ENCODE measurements at places on chromosomes 3 and 15.

- no peak for DNase-seq
Observed at GRCh38 chr15:67178569-67179210, 75.8 kb downstream of the AAGAB start.

DNA sequence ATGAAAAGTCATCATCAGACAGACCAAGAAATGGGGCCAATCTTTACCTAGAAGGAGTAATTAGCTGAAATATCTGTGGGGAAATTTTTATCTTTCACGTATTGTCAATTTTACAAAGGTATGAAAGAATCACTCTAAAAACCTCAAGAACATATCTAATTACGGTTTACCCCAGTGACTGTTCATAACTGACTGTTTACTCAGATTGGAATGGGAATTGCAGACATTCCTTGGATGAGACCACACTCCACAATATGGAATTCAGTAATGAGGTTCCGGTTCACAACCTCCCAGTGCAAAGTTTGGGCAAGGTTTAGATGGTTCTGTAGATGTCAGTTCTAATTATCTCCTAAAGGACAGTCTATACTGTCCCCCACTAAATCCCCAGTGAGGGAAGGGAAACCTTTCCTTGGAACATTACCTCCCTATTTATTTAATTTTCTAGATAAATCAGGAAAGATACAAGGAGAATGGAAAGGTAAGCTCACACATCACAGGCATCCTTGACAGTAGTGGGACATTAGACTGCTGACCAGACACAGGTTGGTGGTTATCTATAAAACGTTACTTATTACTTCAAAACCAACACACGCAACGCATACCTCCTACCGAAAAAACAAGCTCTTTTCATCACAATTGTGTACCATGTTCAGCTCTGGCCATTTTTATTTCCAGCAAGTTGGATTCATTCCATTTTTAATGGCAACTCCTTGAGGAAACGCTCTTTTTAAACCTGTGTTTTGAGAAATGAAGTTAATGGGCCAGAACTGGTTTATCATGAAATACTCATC lies 129.9 kb downstream of the RORA start:
- no peak for DNase-seq

GRCh38 chr3:190694335-190695001 lies 168.0 kb downstream of the GMNC start:
- DNase-seq, result no peak

DNA sequence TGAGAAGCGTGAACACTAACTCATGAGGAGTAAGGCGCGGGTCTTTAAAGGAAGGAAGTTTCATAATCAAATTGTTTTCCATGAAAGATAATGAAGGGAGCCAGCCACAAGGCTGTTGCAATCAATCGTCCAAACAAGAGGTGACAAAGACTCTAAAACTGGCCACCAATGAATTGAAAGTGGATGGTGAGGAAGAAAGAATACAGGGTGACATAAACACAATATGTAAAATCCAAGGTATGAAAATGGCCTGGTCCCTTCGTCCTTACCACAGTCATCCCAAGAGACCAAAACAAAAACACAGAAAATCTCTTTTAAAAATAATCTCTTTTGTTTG lies 12.0 kb downstream of the CD86 start:
- no peak for DNase-seq

DNA sequence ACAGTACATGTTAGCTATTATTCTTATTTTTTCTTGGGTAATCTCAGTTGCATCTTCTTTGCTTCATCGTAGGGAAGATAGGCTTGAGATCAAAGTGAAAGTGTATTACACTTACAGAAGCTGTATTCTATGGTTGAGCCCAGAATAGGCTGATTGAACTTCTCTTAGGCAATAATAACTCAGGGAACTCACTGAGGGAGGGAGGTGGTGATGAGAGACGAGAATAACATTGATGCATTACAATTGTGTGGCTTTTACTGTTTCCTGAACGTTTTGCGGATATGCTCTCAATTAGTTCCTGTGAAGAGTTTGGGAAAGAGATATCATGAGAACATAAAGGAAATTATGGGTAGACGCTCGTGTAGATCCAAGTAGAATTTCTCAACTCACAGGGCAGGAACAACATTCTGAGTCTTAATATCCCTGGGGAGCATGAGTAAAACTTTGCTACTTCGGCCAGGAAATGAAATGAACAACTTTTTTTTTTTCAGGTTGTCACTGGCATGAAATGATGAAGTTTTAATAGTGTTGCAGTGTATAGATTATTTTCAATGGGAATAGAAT lies 302.2 kb downstream of the TUSC7 start:
- DNase-seq, result no peak

DNA sequence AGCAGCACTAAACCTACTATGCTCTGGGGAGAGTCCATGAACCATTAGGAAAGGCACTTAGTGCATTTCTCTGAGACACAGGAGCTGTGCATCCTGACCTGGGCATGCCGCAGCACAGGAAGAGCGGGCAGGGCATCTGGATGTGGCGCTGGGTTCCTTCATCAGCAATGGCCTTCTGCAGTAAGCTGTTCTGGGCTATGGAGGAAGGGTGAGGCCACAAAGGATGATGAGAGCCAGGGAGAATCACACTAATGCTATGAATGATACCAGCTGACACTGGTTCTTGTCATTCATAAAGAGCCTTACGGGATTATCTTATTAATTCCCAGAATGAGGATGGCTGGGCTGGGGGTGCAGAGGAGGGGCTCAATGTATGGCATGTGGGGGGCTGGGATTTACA lies 12.7 kb upstream of the SCN10A start:
- no peak for DNase-seq

- DNase-seq, result no peak
Observed at GRCh38 chr3:8239095-8239494, 262.5 kb upstream of the LMCD1 start.

DNA sequence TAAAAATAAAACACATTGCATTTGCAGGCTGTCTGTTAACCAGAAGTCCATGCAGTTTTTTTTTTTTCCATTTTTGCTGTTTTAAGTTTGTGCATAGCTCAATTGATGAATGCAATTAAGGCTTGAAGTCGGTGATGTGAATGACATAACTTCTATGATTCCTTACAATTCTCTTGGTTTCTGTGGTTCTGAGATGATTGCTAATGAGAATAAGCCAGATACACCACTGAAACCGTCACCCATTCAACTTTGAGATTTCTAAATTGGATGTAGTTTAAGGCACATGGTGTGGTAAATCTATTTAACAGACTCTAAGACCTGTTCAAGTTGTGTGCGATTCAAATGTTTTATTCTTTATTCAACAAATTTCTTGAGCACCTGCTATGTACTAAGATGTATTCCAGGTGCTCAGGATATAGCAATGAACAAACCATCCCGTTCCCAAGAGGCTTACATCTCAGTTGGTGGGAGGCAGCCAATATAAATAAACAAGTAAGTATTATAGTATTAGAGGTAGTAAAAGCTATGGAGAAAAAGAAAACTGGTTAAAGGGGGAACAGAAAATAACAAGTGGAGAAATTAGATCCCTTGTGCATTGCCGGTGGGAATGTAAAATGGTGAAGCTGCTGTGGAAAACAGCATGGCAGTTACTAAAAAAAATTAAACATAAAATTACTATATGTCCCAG lies 4.0 kb downstream of the ITPR1 start:
- no peak for DNase-seq

DNA sequence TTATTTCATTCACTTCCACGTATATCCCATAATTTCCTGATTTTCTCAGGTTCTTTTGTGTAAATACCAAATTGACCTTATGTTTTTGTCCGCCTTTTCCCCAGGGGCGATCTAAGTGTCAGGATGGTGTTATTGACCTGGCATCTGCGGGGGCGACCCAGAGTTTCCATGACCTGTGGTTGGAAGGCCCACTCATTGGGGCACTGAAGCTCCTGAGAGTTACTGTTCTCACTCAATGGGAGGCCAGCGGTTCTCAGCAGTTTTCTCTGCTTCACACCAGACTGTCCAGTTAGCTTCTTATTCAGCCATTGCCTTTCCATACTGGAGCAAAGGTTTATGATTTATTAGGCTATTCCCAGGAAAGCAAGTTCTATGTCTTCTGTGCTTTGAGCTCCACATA lies 53.3 kb downstream of the B3GALNT1 start:
- DNase-seq, result no peak

- DNase-seq, result no peak
Observed at GRCh38 chr15:100981086-100981485, 61.9 kb downstream of the LRRK1 start.

DNA sequence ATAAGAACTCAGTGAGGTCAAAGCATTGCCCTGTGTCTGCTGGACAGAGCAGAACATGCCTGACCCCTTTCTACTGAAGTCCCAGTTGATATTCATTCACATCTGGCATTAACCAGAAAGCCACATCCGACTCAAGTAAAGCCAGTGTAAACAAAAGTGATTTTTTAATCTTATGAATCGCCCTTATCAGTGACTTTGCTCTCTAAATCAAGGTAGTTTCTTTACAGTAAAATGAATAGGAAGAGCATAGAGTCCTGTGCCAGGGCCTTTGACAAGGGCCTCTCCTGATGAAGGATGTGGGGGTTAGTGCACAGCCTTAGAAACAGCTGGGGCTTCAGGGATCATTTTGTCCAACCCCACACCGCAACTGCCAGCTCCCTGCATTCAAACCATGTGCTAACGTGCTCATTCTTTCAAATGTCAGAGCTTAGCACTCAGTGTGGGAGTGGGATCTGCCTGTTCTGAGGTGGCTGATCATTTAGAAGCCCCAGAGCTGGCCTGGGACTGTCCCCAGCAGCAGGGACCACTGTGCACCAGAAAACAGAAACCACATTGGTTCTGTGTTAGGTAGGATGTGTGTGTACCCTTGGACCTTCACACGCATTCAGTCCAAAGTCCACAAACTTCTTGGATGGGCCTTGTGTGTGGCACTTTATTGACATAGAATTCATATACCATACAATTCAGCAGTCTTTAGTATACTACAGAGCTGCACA lies 55.3 kb downstream of the CCR4 start:
- no peak for DNase-seq

DNA sequence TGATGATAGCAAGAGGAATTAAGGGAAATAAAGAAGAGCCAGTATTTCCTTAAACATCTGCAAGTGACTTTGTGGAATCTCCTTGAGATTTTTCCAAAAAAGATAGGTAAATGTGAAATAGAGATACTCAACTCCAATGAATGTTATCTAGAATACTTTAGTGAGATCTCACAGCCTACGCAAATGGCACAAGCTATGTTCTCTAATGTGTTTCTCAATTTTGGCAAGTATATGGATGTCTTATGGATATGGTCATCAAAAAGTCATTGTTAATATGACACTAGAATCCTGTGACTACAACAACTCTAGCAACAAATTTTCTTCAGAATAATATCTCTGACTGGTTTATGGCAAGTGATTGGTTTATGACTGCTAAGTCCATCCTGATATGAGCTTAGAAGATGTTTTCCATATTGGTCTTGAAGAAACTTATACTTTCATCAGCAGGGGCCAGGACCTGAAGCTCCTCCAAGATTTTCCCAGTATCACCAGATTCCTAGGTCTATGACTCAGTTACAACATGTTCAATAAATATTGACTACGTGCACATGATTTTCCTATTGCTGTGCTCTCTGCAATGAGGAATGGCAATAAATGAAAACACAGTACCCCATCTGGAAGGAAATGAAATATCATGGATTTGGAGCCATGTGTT lies 170.9 kb upstream of the THBS1 start:
- no peak for DNase-seq

GRCh38 chr3:100709842-100710260 lies 557 bp downstream of the TFG start:
- DNase-seq, result no peak

GRCh38 chr15:85580879-85581278 lies 200.5 kb downstream of the AKAP13 start:
- DNase-seq, result no peak

- no peak for DNase-seq
Observed at GRCh38 chr3:46737329-46737731, 19.7 kb upstream of the PRSS50 start.

DNA sequence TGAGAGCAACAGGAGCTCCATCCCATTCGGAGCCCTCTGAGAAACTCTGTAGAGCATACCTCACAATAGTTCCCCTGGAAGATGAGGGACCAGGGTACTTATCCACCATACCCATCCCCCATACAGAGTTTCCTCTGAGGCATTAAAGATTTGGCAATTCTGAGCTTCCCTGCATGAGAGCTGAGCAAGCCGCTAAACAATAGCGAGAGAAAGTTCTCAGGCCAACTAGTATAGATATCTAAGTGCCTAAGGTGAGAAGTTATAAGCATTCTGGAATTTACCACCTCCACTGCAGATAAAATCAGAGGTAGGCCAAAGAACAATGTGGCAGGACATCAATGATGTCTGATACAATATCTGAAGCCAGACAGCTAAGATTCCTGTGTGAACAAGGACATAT lies 129.1 kb upstream of the MBNL1 start:
- DNase-seq, result no peak

GRCh38 chr15:52031556-52031955 lies 12.5 kb downstream of the MAPK6 start:
- no peak for DNase-seq

DNA sequence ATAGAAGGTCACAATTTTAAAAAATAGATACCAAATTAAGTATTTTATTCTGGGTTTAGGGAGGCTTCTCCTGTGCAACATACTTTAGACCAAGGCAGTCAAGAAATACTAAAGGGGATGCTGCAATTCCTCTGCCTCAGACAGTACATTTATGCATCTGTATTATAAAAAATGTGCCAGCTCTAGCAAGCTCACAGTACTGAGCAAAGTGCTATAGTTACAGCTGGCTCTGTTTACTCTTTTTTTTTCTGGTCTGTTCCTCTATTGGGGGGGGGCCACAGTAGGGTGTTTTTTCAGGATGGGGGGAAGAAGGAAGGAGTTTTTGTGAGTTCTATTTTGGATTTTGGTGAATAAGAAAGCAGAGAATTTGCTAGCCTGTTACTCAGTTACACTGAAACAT lies 185.0 kb downstream of the TIGIT start:
- no peak for DNase-seq

DNA sequence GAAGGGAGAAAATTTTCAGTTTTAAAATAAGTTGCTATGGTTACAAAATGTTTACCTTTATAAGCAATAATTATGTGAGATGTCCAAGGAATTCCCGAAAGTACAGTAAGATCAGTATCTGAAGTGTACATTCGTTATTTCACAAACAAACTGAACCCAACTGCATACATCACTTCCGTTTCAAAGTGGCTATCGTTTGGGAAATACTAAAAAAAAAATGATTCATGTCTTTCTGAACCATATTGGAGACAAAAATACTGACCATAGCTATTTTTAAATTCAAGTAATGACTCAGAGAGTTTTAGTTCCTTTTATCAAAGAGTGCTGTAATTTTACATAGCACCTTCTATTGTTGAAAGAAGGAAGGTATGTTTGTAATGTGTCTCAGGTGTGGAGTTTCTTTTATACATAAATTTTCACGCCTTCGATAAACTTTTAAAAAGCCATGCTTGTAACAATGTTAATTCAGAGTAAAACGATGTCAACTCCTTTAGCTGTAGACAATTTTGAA lies 8.0 kb upstream of the ANKRD28 start:
- DNase-seq, result no peak

- no peak for DNase-seq
Observed at GRCh38 chr3:22671848-22672247, 531.3 kb upstream of the UBE2E2 start.

Data from G401 (cell line).